T-cell (primary cell): ENCODE measurements at places on chromosomes 7 and 10. TPM values are rescaled to one million over a fixed set of nuclear protein-coding genes. Genes with fewer than 3 reads are reported as not detected.

DNA sequence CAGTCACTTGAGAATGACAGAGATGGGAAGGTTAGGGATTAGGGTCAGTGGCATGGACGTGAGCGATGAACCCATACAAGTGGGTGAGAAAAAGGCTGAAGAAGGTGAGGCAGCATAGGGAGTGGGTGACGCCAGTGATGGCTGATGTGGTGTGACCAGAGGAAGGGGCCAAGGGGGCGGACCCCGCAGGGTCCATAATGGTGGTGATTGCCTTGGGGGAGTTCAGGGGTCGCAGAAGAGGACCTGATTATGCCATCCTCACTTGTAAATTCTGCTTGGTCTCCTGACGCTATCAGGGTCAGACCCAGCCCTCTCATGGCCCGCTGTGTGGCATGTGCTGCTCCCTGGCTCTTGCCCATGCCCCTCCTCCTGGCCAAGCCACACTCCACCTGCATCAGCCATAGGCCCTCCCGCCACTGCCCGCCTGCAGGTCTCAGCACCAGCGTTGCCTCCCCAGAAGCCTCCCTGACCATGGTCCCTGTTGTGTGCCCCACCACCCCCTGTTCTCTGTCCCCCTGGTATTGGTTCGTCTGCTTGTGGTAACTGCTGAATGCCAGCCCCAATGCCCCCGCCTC lies 235.7 kb downstream of the EBF3 start:
- no peak for DNase-seq

GRCh38 chr7:150388709-150389531 lies 9.8 kb downstream of the ZNF775 start:
- DNase-seq, result no peak

DNA sequence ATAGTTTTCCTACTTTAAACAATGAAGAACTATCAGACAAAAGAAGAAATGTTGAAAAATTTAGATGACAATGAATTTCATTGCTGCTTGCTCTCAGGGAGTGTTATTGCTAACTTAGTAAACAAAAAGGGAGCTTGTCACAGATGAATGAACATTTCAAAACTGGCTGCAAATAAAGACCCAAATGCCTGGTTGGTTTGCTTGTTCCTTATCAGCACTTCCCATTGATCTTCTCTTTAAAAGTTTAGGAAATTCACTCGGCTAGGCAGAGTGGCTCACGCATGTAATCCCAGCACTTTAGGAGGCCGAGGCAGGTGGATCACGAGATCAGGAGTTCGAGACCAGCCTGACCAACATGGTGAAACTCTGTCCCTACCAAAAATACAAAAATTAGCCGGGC lies 167.2 kb downstream of the RAPGEF5 start:
- DNase-seq, result no peak

Gene LIPK
- total RNA-seq, result not detected

Gene CELF2
- total RNA-seq, result 157 TPM
